ENCODE measurements at places on chromosomes 4 and X. TPM values are rescaled to one million over a fixed set of nuclear protein-coding genes. Genes with fewer than 3 reads are reported as not detected.

- peaks cover 8% of the 10 kb centered on the region for H3K27me3 ChIP-seq
- H3K4me3 ChIP-seq: no peak overlapping the region
- H3K27ac ChIP-seq: no peak overlapping the region
- no peaks in the 10 kb centered on the region for H3K36me3 ChIP-seq
- no peak for DNase-seq
Measured at GRCh38 chr4:174520660-174521059, 1.6 kb downstream of the HPGD start.

DNA sequence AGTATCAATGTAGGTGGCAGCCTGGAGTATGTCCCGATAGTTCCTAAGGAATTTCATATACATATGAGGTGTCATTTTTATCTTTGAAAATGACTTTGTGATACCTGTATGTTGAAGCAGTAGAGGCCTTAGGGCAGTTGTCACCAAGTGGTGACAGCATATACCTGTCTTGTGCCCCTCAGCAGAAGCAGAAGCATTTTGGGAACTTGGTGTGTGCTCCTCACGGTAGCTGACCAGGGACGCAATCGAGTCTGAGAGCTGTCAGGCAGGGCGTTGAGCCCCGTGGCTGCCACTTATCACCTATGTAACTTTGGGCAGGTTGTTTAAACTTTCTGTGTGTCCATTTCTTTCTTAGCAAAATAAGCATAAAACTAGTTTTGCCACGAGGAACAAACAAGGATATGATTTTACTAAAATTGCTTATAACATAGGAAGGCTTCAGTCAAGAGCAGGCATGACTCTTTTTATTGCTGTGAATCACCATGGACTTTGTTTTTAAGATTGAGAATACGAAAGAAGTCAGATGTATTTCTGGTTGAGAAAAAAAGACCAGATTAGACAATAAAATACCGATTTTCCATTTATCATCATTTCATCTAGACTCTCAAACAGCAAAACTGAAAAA, 161.5 kb downstream of the CPE start:
- no peaks in the 10 kb centered on the region for H3K27me3 ChIP-seq
- H3K27ac ChIP-seq: no peak overlapping the region
- H3K36me3 ChIP-seq: no peaks in the 10 kb centered on the region
- no peak overlapping the region for H3K4me3 ChIP-seq
- DNase-seq: no peak

DNA sequence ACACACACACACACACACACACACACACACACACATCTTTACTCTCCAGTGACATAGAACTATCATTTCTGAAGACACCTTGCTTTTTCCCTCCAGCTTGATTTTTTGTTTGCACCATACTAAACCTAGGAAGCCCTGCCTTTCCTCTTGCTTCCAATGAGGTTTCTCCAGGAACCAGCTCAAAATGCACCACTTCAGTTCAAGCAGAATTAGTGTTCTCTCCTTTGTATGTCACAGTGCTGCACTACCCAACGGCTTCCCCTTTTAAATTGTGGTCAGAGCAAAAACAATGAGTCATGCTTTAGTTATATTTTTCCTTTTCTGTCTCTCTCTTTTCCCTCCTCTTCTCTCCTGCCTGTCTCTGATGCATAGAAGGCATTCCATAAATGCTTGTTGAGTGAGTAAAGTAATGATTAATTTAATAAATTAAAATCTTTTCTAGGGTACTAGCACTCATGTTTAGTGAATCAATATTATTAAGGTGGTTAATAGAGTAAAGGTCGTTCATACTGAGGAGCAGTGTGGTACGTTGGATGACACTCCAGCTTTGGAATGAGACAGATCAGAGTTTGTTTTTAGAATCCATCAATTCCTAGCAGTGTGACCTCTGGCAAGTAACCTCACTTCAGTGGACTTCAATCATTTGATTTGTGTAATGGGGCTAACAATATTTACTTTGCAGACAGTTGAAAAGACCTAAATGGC, 5.9 kb downstream of the RTL3 start:
- DNase-seq: no peak
- H3K27ac ChIP-seq: no peak overlapping the region
- H3K4me3 ChIP-seq: no peak overlapping the region
- H3K27me3 ChIP-seq: no peaks in the 10 kb centered on the region
- no peaks in the 10 kb centered on the region for H3K4me1 ChIP-seq
- H3K36me3 ChIP-seq: no peaks in the 10 kb centered on the region

GRCh38 chrX:85309717-85310116, 65.9 kb downstream of the ZNF711 start:
- H3K4me1 ChIP-seq: no peaks in the 10 kb centered on the region
- no peak overlapping the region for H3K27ac ChIP-seq
- DNase-seq: peak; percentile 26
- no peaks in the 10 kb centered on the region for H3K27me3 ChIP-seq

DNA sequence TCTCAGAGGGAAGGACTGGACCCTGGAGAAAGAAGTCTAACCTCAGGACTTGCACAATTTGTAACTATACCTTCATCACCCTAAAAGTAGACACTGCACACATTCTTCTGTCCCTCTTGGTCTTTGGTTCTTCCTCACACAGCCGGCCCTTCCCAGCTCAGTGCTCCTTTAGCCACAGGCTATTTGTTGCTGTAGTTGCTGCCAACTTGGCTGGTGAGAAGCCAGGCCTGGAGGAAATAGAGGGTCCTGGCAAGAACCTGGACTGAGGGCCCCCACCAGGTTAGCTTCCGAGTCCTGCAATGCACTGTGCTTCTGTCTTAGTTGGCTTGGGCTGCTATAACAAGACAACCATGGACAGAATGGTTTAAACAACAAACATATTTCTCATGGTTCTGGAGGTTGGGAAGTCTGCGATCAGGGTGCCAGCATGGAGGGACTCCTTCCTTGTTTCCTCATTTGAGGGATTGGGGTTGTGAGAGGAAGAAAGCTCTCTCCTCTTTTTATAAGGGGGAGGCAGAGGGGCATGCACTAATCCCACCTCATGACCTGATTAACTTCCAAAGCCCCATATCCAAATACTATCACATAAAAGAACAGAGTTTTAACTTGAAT, 4.4 kb upstream of the FGF5 start:
- no peak overlapping the region for H3K27ac ChIP-seq
- peaks cover 57% of the 10 kb centered on the region for H3K27me3 ChIP-seq
- H3K36me3 ChIP-seq: no peaks in the 10 kb centered on the region
- no peak for DNase-seq

- no peak within 1 kb of the TSS for H3K27ac ChIP-seq
- peak within 1 kb of the TSS; percentile 88 for H3K4me3 ChIP-seq
- DNase-seq: peak; percentile 74
- H3K27me3 ChIP-seq: peaks cover 47% of the 10 kb centered on the region
- H3K4me1 ChIP-seq: peaks cover 6% of the 10 kb centered on the region
- peaks cover 22% of the 10 kb centered on the region for H3K36me3 ChIP-seq
Measured at GRCh38 chr4:10457255-10457801, at the start of gene ZNF518B. TSS of gene ZNF518B (minus strand) at chr4:10457426. CDS start at chr4:10446328, 11,098 bp downstream.

GRCh38 chr4:80182237-80182866, 15.0 kb upstream of the PRDM8 start:
- H3K4me3 ChIP-seq: peak overlapping the region; percentile 83
- H3K36me3 ChIP-seq: no peaks in the 10 kb centered on the region
- no peak overlapping the region for H3K27ac ChIP-seq
- H3K4me1 ChIP-seq: 0 out of 2 replicates have a peak, but pooled peaks cover 3% of the 10 kb centered on the region
- peaks cover 52% of the 10 kb centered on the region for H3K27me3 ChIP-seq

DNA sequence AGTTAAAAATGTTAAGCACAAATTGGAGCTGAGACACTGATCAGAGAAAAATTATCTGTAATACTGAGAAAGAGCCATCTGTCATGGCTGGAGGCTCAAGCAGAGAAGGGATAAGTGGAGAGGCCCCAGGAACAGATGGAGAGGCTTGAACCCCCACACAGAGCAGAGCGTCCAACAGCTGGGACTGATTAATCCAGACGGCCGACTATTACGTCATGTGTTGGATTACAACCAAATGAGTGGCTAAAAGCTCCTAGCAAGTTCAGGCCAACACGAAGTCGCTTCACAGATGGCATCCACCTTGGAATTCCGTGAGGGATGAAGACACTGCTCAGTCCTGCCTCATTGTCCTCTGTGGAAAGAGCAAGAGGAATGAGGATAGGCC, 57.7 kb upstream of the ATXN3L start:
- H3K27me3 ChIP-seq: no peaks in the 10 kb centered on the region
- no peak overlapping the region for H3K4me3 ChIP-seq
- DNase-seq: no peak
- no peaks in the 10 kb centered on the region for H3K4me1 ChIP-seq

- H3K36me3 ChIP-seq: no peaks in the 10 kb centered on the region
- H3K4me3 ChIP-seq: no peak overlapping the region
- no peak for DNase-seq
- H3K4me1 ChIP-seq: peaks cover 7% of the 10 kb centered on the region
- no peak overlapping the region for H3K27ac ChIP-seq
- H3K27me3 ChIP-seq: no peaks in the 10 kb centered on the region
Measured at GRCh38 chr4:76532805-76533204, 97.8 kb downstream of the SHROOM3 start.

- no peaks in the 10 kb centered on the region for H3K27me3 ChIP-seq
- DNase-seq: no peak
- no peak overlapping the region for H3K4me3 ChIP-seq
- peaks cover 2% of the 10 kb centered on the region for H3K36me3 ChIP-seq
- H3K4me1 ChIP-seq: peaks cover 11% of the 10 kb centered on the region
Measured at GRCh38 chr4:151803246-151803645, 42.4 kb upstream of the GATB start.

DNA sequence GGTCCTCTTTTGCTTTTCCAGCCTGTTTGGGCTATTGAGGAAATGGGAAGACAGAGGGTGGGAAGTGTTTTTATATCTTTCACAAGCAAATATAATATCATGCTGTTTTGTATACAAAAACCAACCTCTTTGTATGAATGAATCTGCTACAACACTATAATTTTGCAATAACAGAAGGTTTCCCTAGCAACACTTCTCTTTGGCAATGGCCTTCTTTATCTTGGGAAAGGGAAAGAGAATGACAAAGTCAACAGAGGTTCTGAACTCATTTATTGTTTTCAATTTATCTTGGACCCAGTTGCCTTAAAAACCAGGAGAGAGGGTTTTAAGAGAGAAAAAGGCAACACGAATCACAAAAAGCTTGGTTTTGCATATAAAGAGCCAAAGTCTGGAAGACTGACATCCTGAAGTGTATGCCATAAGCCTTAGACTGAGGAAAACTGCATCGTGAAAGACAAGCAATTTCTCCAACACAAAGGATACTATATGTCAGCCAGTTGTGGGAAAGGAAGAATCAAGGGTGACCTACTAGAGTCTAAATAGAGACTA, 121.8 kb upstream of the FAM241A start:
- no peaks in the 10 kb centered on the region for H3K27me3 ChIP-seq
- no peak overlapping the region for H3K4me3 ChIP-seq
- no peak overlapping the region for H3K27ac ChIP-seq
- peaks cover 3% of the 10 kb centered on the region for H3K4me1 ChIP-seq

DNA sequence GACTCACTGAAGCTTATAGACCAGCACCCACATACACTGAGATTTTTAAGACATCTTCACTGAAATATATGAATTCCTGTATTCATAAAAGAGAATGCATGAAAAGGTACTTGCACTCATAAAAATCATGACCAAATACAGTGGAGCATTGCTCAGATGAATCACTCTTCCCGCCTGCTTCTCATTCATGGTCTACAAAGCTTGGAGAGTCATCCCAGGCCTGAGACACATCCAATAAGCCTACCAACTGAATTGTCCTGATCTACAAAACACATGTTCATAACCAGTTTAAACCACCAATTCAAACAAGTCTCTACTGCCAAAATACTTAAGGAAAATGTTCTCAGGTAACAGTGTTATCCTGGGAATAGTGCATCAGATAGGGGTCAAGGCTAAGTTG, 38.1 kb downstream of the PROM1 start:
- no peak overlapping the region for H3K27ac ChIP-seq
- DNase-seq: no peak
- no peak overlapping the region for H3K4me3 ChIP-seq
- H3K27me3 ChIP-seq: no peaks in the 10 kb centered on the region
- peaks cover 6% of the 10 kb centered on the region for H3K4me1 ChIP-seq

DNA sequence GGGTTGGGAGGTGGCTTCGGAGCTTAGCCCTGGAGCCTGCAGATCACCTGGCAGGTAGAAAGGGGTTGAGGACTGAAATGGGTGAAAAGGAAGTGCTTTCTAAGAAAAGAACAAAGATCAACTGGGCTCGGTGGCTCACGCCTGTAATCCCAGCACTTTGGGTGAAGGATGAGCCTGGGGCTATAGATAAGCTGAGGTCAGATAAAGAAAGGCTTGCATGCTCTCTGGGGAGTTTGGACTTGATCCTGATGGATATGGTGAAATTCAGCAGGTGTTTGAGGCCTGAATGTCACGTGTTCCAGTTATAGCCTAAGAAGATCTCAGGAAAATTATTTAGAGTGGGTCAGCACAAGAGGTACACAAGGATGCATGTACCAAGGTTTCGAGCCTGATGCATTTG, 40.8 kb downstream of the SLC34A2 start:
- H3K4me1 ChIP-seq: no peaks in the 10 kb centered on the region
- no peak overlapping the region for H3K27ac ChIP-seq
- H3K36me3 ChIP-seq: peaks cover 11% of the 10 kb centered on the region
- no peak for DNase-seq
- no peaks in the 10 kb centered on the region for H3K27me3 ChIP-seq

- no peak for DNase-seq
- no peak overlapping the region for H3K4me3 ChIP-seq
Measured at GRCh38 chrX:139091066-139091465, 379.5 kb upstream of the FGF13 start.

DNA sequence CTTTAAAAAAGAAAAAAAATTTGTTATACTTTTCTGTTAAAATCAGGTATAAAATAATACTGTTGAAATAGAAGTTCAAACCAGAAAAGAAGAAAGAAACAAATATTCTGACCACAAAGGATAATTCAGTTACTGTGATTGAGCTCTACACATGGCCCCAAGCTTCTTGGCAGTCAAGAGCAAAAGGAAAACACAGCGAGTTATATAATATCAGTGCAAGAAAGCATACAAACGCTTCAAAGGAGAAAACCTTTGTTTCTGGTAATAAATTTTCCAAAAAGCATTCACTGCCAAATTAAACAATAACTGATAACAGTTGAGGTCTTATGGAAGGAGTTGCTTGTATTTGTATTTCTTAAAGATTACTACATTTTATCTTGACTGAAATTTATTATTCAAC, 40.5 kb upstream of the EDNRA start:
- H3K27me3 ChIP-seq: no peaks in the 10 kb centered on the region
- H3K27ac ChIP-seq: no peak overlapping the region
- H3K36me3 ChIP-seq: no peaks in the 10 kb centered on the region
- no peak for DNase-seq

GRCh38 chrX:113124693-113125092, 284.1 kb upstream of the AMOT start:
- no peaks in the 10 kb centered on the region for H3K27me3 ChIP-seq
- DNase-seq: peak; percentile 34
- peak overlapping the region; percentile 53 for H3K27ac ChIP-seq

- no peak overlapping the region for H3K27ac ChIP-seq
- no peaks in the 10 kb centered on the region for H3K4me1 ChIP-seq
- no peaks in the 10 kb centered on the region for H3K27me3 ChIP-seq
- H3K4me3 ChIP-seq: no peak overlapping the region
- H3K36me3 ChIP-seq: no peaks in the 10 kb centered on the region
Measured at GRCh38 chr4:11954093-11954492, 525.4 kb upstream of the HS3ST1 start.

FAM53A gene
- total RNA-seq: 2.4 TPM

HTR2C gene
- total RNA-seq: 1.3 TPM

SMIM10L2A gene
- total RNA-seq: 18.3 TPM

UNC5C gene
- total RNA-seq: not detected

TMSB15A gene
- 66.4 TPM for total RNA-seq

FAT4 gene
- total RNA-seq: 6.9 TPM

EBP gene
- 117 TPM for total RNA-seq

PHF8 gene
- 38.9 TPM for total RNA-seq

RXFP1 gene
- total RNA-seq: 0.15 TPM

ENOPH1 gene
- 66.4 TPM for total RNA-seq

GSTCD gene
- 16.2 TPM for total RNA-seq

CTAG1A gene
- total RNA-seq: not detected

NAT8L gene
- 14.7 TPM for total RNA-seq

Measured in H9 (cell line).